ENCODE measurements at places on chromosomes 7 and 10.

DNA sequence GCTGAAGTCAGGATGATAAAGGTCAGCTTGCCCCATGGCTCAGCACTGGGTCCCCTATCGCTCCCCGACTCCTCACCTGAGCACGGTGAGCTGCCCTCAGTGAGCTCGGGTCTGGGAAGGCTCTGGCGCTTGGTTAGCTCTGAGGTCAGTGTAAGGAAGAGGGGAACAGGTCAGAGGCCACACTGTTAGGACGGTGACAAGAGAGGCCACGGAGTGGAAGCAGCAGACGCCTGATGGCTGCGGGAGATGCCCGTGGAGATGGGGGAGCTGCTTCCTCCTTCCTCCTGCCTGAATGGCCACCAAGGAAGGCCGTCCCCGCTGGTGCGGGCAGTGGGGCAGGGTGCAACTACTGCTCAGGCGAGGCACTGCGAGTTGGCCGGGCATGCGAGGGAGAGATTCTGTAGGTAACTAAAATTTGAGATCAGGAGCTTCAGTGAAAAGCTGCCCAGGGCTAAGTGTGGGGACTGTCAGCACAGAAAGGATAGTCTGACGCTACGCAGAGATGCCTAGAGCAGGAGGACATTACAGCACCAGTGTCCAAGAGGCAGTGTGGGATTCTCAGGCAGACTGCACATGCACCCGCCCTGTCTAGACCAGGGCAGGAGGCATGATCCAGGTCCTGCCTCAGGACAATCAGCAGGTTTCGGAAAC lies 231.3 kb upstream of the GRB10 start:
- no peak for DNase-seq

DNA sequence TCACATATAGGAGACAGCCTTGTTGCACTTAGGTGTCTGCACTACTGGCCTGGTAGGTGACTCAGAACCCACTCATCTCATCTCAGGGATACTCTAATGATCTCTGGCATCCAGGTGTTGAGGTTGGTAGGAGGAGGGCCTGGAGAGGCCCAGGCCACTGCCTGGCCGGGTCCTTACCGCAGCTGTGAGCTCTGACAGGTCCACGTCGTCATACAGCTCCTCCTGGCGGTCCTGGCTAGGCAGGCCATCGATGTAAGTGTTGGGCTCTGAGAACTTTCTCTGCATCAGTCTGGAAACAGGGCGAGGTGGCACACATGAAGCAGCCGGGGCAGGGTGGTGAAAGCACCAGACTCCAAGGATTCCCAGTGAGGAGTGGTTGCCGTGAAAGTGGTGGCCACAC lies 62.1 kb downstream of the VWA2 start:
- DNase-seq: no peak

DNA sequence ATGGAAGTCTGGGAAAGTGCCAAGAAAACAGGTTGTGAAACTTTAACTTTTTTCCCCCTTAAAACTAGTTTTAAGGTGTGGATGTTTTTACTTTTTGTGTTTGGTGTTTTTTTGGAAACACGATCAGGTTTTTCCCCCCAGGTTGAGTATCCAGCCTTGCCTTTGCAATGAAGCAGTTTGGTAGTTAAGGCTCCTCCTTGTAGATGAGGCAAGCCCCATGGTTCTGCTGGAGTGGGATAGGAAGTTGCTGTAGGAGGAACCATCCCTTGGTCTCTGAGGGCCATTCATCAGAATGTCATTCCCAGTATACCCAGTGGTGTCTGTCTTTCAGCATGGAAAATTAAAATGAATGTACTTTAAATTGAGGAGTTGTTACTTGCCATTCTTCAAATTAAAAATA lies 2.7 kb downstream of the CUL1 start:
- DNase-seq: peak; percentile 19

- peak; percentile 24 for DNase-seq
Measured at GRCh38 chr7:97845622-97846203, 26.5 kb downstream of the ASNS start.

GRCh38 chr10:68330852-68331454 lies 911 bp upstream of the HNRNPH3 start:
- no peak for DNase-seq

DNA sequence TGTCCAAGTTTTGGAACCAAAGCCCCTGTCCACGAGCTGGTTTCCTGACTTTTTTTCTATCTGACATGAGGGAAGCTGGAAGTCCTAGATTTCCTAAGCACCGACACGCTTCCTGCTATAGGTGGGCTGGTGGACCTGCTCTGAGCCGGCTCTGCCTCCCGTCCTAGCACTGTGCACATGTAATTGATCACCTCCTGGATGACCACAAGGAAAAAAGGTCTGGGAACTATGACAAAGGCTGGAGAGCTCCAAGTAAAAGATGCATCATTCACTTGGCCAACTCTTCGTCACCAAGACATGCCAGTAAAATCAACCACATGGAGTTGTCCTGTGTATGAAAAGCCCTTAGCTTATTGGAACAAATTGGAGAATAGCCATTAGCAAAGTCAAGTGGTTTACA lies 104.8 kb downstream of the ITIH5 start:
- no peak for DNase-seq

DNA sequence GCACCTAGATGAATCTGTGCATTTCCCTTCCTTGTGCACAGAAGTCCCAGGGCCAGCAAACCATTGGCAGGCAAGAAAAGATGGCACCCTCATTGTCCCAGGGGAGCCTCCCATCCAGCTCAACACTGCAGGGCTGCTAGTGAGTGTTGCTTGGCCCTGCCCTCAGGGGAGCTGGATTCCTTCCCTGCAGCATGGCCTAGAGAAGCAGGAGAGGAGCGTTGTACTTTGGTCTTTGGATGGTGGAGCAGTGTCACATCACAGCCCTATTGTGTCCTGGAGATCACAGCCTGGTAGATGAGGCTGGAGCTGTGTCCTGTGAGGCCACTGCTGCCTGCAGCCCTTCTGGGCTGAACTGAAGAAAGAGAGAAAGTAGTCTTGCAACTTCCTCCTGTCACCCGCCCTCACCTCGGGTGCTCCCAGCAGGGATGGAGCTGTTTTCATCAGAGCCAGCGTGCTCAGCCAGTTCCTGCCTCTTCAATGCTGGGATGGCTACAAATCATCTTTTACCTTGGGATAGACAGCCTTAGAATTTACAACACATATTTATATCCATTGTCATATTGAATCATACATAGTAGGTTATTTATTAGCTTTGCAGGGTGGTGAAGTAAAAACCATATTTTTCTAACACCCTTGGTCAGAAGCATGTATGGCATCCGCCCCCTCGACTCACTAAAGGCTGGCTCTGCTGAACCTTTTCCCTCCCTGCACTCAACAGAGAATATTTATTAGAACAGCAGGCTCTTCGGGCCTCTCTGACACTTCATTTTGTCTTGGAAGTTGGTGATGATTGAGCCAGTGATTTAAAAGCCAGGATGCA lies 43.1 kb upstream of the FAM180A start:
- no peak for DNase-seq

GRCh38 chr7:150357270-150357669 lies 11.4 kb upstream of the REPIN1 start:
- DNase-seq: no peak

- no peak for DNase-seq
Measured at GRCh38 chr10:36647540-36647939, 477.9 kb upstream of the ANKRD30A start.

DNA sequence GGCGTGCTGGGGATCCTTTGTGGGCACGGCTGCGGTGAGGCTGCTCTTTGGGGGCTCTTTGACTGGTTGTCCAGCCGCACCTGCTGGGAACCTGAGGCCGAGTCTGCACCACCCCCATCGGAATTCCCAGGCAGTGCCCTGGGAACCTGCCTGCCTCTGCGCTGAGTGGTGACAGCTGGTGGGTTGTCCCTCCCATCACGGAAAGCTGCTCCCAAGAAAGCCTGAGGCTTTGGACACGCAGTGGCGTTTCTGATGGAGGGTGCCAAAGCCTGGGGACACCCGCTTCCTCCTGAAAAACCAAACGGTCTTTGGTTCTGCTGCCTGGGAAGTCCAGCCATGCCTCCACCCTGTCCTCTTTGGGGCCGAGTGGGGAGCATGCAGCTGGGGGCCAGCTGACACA lies 21.4 kb upstream of the SHH start:
- no peak for DNase-seq

DNA sequence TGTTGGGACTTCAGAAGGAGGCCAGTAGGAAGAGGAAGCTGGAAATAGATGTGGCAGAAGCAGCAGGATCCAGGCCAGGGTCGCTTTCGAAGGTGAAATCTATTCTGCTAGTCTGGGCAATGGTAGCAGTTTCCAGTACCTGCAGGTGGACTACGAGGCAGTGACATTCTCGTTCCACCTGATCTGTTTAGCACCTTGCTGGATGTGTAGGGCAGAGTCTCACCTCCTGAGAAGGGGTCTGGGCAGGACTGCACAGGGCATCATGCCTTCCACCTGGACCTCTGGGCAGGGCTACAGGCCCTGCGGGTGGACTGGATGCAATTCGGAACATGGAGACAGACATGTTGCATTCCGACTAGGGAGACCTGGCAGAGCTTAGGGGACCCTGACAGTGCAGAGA lies 254.8 kb upstream of the ZNF32 start:
- DNase-seq: no peak

- DNase-seq: peak; percentile 10
Measured at GRCh38 chr10:90849956-90850749, 7.7 kb downstream of the HTR7 start.
